Adrenal gland (tissue), 19 donors: ENCODE measurements at places on chromosomes 12 and 14. TPM values are rescaled to one million over a fixed set of nuclear protein-coding genes. Genes with fewer than 3 reads are reported as not detected.

Gene SERPINA5
- 820 TPM for total RNA-seq

Gene RBM19
- total RNA-seq = 35.3 TPM

Gene RHOJ
- 3.9 TPM for total RNA-seq

Gene FANCM
- 4.2 TPM for total RNA-seq

Gene NTF3
- total RNA-seq = 0.46 TPM

- DNase-seq = no peak
Observed at GRCh38 chr12:113186033-113186365, 478 bp downstream of the RITA1 start.

DNA sequence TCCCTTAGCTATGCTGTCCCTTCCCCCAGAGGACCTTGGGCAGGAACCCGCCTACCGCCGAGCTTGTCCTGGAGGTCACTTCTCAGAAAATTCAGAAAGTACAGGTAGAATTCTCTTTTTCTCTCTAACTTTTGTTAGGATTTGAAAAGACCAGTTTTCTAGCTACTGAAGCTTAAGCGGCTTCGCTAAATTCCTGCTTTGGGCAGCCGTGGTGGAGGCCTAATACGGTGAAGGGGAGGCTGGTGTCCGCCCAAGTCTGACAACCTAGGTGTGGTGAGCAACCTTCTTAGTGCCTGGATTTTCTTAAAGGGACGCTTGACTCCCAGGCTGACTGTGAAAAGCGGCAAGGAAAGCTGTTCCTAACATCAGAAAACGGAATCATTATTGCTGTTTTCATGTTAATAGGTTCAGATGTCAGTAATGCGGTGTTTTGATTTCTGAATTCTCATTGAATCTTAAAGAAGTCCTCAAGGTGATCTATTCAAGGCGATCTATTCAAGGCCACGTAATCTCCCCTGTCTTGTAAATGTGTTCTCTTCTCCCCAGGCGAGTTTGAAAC lies 835 bp downstream of the FGD4 start:
- no peak for DNase-seq

GRCh38 chr14:89427426-89428172 lies 10.6 kb upstream of the FOXN3 start:
- DNase-seq = no peak

- no peak for DNase-seq
Observed at GRCh38 chr12:1369938-1370500, 224.4 kb downstream of the FBXL14 start.

- DNase-seq = no peak
Observed at GRCh38 chr14:30235485-30235884, 307.8 kb upstream of the PRKD1 start.

DNA sequence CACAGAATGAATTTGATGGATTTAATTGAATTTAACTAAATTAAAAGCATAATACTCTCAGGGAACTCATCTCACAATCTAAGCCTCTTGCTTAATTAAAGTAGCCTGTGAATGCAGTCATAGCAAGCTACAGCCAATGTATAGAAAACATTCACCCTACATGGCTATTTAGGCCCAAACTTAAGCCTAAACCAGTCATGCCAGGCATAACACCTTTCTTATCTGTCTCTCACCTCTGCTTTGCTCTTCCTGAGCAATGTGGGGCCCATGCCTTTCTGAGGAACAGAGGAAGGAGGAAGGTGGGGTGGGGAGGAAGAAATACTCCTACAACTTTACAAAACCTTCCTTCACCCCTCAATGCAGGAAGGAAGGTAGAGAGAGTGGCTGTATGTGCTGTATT lies 29.1 kb downstream of the IFNG-AS1 start:
- no peak for DNase-seq

DNA sequence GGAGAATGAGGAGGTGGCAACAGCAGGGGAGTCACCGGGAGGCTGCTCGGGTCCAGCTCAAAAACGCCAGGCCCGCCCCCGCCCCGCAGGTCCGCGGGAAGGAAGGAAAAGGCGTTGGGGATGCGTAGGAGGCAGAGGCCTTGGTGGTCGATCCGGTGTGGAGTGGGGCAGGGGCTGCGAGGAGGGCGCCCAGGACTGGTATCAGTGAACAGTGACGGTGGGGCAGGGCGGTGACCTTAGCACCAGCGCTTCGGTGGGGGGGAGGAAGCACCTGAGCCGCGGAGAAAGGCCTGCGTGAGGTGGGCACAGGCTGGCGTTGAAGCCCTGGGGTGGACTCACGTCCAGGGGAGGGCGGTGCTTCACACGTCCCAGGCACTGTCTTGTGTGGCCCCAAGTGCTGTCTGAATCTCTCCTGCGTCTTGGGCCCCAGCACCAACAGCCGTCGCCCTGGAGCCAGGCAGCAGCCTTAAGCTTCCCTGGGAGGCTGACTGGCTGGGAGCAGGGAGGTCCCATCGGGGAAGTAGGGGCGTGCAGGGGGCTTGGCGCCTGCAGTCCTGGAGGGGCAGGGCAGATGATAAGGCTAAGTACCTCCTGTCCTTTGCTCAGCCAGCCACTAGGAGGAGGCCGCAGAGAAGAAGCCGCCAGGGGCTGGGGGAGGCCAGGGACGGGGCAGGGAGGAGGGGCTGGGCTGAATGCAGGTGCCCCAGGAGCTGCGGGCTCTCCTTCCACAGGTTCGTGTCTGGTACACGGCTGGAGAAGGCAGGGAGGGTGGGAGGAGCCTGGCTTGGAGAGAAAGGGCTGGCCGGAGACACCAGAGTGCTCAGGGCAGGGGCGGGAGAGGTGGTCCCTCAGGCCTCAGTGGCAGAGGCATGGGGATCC lies 26.5 kb downstream of the ZBTB42 start:
- no peak for DNase-seq

- DNase-seq = no peak
Observed at GRCh38 chr14:55138091-55138490, 9.0 kb downstream of the LGALS3 start.

GRCh38 chr12:4118017-4118510 lies 155.5 kb upstream of the CCND2 start:
- peak; percentile 60 for DNase-seq

DNA sequence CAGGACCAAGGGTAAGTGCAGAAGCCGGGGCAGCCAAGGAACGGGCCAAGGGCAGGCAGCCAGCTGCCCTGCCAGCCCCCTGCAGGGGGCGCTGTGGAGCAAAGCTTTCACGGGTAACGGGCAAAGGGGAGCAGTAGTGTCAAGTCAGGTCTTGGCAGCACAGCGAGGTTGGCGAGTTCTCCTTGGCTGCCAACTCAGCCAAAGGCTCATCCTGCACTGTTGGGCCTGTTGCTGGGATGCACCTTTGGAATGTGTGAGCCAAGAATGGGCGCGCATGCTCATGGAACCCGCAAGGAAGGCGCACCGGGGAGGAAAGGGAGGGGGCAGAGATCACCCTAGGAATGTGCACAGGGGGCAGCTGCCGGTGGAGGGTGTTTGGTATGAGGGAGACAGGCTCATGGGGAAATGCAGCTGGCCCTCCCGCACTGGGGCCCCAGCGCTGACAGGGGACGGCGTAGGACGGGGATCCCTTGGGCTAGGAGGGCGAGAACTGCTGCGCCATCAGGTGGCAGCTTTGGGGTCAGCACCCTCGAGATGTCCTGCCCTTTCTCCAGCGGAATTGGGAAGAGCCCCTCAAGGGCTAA lies 138.0 kb downstream of the ASCL4 start:
- DNase-seq = peak; percentile 18

GRCh38 chr14:67413806-67414769 lies 2.1 kb upstream of the PLEK2 start:
- DNase-seq = no peak

GRCh38 chr14:29321646-29322045 lies 555.1 kb downstream of the FOXG1 start:
- DNase-seq = no peak

DNA sequence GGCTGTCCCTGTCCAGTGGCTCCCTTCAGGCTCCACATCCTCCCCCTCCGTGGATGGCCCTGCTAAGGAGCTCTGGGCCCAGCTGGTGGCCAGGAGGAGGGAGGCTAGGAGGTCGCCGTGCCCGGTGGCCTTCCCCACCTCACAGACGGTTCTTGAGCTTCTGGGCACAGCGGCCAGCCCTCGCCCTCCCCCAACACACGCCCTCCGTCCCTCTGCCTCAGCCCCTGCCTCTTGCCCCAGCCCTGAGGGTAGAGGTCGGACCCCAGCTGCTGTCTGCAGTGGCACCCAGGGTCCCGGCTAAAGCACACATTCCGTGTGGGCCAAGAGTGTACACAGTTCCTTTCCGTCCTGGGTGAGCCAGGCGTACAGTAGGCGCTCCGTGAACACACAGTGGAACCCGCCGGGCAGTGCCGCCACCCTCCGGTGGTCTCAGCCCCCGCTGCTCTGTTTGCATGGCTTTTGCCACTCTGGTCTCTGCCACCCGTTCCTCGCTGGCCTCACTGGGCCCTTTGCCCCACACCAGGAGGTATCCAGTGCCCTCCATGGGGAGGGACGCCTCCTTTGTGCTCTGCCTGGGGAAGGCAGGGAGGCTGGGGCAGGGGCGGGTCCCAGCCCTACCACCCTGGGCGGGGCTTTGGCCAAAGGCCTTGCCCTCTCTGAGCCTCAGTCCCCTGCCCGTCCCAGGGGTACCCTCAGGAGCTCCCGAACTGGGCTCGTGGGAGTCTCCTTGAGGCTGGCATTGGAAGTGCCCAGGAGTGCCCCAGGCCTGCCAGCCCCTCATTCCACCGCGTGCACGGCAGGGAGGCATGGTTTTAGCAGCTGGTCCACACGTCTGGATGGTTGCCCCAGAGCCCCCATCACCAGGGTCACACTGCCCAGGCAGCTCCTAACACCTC lies 13.0 kb downstream of the TRMT61A start:
- DNase-seq = no peak
